ENCODE measurements at places on chromosomes 3 and 15.

- DNase-seq: no peak
Measured at GRCh38 chr15:34258151-34258550, 33.3 kb downstream of the EMC4 start.

- DNase-seq: no peak
Measured at GRCh38 chr3:7015683-7016440, 154.9 kb downstream of the GRM7 start.

GRCh38 chr3:150238048-150238802 lies 169.9 kb upstream of the TSC22D2 start:
- DNase-seq: no peak

DNA sequence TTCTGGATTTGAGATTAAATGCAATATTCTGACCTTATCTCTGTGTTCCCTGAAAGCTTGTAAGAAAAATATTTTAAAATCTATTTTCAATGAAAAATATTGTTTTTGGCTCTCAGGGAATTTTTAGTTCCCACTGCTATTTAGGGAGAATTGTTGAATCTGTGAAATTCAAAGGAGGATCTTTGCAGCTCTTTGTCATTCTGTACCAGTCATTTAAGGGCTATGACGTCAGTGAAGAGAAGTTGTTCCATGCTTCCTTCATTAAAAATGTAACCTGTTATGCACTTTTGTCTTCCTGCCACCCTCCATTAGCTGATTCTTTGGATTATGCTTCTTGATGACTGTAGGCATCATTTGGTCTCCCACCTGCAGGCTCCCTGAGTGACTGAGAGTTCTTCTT lies 427.8 kb upstream of the C2CD4B start:
- no peak for DNase-seq

- no peak for DNase-seq
Measured at GRCh38 chr15:90822204-90822955, 46.0 kb upstream of the FURIN start.

GRCh38 chr3:49013738-49014660 lies 4.4 kb downstream of the DALRD3 start:
- DNase-seq: no peak

DNA sequence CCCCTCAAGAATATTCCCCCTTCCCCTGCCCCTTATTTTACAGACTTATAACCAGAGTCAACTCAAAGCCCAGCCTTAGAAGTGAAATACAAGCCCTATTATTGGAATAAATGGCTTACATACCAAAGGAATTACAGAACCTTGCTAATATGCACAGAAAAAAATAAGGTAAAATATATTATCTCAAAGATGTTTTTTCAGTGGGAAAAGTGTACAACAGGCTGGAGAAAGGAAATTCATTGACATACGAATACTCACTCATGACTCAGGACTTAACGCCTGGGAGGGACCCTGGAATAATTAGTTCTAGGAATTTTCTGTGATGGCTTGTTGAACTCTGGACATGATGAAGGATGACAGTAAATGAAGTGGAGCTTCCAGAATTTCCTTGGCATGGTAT lies 27.0 kb downstream of the ARL14 start:
- DNase-seq: no peak

DNA sequence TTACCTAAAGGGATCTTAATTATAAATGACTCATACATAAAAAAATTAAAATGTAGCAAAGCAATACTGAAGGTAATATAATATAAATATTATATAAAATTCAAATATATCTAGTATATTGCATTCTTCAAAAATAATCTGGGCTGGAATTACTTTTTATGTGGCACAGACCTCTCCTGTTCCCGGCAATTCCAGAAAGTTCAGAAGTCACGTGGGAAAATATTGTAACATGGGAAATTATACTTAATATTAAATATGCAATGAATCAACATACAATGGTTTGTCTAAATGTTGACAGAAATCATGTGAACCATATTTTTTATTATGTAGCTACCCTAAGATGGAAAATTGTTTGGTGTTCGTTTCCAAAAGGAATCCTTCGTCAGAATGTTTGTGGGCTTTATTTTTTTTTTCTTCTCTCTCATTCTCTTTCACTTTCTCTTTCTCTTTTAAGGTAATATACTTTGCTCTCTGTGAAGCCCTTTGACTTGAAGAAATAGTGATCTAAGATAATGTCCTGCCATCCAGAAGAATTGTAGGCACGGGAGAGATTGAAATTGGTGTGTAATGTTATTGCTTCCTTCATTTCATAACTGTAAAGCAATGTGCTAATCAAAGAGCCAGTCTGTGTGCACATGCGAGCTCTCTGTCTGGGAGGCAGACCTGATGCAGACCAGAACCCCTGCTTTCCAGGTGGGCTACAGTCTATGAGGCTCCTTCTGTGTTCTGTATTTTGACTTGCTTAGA lies 559.4 kb downstream of the NR2F2 start:
- no peak for DNase-seq

- no peak for DNase-seq
Measured at GRCh38 chr3:128753715-128754114, 27.7 kb downstream of the RAB7A start.

DNA sequence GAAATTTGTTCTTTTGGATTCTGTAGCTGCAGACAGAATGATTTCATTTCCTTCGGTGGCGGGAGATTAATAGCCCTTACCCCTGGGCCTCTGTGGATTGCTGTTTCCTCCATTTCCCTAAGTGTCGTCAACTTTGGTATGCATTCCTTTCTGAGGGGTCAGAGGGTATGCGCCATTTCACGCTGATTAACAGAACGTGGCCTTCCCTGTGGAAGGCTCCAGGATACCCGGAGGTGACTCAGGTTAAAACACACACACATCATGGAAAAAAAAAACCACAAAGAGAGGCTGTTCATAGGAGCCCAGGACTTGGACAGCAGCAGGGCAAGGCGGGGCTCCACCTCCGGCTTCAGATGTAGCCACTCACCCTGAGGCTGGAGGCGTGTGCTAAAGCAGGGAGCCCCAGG lies 51.9 kb downstream of the EPHB1 start:
- DNase-seq: peak; percentile 16

- DNase-seq: no peak
Measured at GRCh38 chr3:104367000-104367399, 999.7 kb upstream of the ALCAM start.

- DNase-seq: no peak
Measured at GRCh38 chr15:55685286-55685685, 57.7 kb downstream of the PRTG start.

GRCh38 chr3:145286937-145287336 lies 874.0 kb downstream of the PLOD2 start:
- DNase-seq: no peak

DNA sequence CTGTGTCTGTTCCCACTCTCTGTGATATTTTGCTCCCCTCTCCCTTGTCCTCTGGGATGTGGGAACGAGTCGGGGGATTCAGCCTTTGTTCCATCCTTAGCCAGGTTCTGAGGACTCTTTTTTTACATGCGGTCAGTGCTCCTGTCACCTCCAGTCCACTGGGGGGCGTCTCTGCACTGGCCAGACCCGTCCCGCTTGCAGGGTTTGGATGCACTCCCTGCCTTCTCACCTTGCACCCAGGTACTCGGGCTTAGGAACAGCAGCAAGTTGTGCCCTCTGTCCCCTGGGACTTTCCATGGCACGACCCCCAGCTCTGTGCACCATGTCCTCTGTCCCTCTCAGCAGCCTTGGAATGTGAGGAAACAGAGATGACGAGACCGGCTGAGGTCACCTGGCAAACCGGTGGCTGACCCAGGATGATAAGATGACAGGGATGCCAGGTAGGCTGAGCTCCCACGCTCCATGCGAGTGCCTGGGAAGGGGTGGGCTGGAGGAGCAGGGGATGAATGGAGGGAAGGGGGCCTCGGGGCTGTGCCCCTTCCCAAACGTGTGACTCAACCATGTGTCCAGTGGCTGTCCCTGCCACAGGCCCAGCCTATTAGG lies 27.3 kb upstream of the FGD5 start:
- DNase-seq: peak; percentile 82

DNA sequence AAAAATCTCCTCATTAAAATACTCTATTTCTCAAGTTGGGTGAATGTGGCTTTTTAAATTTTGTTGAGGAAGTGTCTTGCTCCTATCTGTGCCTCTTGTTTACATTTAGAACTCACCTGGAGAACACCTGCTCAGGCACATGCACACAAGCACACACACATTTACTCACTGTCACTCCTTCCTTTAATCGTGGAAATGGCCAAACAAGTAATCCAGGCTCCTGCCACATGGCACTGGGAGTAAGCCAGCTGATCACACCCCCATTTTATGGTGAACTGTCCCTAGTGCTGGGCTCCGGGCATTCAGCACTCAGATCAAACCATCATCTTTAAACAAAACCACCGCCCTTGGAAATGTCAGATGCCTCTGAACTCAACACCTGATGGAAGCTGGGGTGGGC lies 204.7 kb upstream of the BHLHE40 start:
- no peak for DNase-seq

DNA sequence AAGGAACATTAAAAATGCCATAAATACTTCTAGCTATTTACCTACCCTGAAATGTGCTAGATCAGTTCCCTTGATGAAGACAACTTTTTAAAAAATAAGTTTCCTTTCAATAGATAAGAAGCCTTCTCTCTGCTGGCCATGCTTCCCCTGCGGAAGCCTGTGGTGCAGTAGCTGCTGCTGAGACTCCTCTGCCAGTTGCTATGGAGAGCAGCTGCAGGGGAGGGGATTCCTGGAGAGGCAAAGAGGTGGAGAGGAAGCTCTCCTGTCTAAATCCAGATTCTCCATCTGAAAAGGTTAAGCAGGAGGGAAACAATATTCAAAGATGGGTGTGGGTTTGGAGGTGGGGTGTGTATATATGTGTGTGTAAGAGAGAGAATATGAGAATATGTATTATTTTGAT lies 69.8 kb upstream of the BFSP2 start:
- DNase-seq: peak; percentile 44

DNA sequence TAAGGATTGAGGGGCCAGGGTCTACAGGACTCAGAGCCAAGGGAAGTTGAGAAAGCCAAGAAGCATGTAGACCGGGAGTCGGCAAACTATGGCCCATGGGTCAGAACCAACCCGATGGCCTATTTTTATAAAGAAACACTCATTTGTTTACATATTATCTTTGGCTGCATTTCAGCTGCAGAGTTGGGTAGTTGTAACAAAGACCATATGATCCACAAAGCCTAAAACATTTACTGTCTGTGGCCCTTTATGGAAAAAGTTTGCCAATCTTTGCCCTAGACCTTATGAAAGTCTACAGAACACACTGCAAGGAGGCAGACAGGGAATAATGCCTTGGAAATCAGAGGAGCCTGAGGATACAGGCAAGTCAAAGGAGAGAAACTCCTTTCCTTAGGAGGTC lies 63.2 kb upstream of the MNS1 start:
- DNase-seq: no peak

GRCh38 chr3:13083898-13084297 lies 10.7 kb upstream of the IQSEC1 start:
- no peak for DNase-seq

GRCh38 chr3:195131176-195131575 lies 139.8 kb downstream of the XXYLT1 start:
- no peak for DNase-seq

- no peak for DNase-seq
Measured at GRCh38 chr15:93020976-93021772, 67.8 kb downstream of the RGMA start.

DNA sequence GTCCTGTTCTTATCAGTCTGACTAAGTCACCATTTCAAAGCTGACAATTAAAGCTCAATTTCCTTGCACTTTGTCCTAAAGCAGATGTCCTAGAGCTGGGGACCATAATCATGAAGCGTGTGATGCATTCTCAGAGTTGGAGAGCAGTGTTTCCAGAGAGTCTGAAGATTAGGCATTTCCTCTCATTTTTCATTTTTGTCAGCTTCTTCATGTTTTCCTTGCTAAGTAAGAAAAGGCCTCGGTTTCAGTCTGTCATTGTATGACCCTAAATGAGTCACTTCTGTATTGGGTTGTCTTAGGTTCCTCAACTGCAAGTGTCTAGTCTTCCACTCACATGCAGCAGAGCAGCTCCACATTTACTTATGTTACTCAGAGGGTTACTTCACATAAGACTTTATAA lies 257.2 kb upstream of the TPRG1 start:
- no peak for DNase-seq

DNA sequence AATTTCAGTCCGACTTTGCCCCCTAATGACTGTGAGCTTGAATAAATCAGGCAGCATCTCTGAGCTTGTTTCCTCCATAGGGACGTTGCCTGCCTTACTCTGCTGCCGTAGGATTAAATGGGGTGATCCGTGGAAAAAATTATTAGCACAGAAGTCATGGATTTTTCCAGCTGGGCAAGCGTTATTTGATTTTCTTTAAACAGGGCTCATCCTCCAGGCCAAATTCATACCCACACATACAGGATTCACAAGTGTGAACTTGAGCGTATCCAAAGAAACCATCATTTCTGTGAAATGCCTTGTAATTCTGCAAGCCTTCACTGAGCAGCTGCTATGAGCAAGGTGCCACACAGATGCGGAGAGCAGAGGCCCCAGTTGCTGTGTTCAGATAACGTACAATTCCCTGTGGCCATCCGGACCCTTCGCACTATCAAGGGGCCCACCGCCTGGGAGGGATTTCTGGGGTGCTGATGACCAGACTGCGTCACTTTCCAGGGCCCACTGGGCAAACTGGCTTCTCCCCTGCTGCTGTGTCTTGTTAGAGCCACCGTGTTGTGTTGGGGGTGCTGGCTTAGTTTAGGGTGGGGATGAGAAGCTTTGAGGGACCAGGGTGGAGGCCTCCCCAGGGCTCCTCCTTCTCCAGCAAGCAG lies 61.4 kb downstream of the MGLL start:
- no peak for DNase-seq

DNA sequence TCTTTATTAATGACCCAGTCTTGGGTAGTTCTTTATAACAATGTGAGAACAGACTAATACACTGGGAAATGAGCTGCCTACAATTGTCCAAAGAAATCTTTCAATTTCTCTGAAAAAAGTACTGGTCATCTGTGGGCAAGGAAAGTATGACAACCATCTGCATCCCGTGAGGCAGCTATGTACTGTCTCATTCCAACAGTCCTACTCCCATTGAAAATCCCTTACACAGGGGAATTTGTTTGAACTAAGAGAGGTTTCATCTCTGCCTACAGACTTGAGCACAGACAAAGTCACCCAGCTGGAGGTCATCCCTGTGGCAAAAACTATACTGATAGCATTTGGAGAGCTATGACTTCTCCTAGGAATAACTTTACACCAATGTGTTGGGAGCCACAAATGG lies 27.1 kb downstream of the SHC4 start:
- no peak for DNase-seq

GRCh38 chr15:35054380-35054779 lies 30.7 kb downstream of the NANOGP8 start:
- DNase-seq: no peak
